Activated CD4-positive, alpha-beta T cell treated with anti-CD3 and anti-CD28 coated beads for 1 hour (primary cell): ENCODE measurements at places on chromosomes 6 and 20.

DNA sequence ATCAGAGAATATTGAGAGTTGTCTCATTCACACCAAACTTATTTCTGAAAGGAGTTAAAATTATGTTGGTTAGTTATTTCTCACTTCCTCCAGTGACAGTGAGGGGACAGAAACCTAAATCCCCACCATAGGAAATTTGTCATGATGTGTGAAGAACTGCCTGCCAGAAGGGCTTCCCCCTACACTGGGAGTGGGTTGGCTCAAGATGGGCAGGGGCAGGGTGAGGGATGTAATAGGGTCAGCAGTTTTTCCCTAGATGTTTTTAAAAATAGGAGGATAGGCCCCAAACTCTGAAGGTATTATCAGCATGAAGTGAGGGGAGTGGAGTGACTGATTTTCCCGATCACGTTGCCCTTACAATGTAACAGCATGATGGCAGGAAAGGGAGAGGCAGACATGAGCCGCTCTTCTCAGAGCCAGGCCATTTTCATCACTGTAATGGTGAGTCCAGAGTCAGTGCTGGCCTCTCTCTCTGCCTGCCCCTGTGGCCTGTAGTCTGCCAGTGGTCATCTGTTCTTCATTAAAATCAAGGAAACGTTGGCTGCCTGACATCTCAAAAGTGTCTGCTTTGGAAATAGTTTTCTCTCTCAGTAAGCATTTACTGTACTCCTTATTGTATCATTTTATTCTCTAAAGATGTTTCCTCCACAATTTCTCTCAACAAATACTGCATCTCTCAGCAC is 59.8 kb upstream of the SYNJ2 start:
- no peak for DNase-seq

DNA sequence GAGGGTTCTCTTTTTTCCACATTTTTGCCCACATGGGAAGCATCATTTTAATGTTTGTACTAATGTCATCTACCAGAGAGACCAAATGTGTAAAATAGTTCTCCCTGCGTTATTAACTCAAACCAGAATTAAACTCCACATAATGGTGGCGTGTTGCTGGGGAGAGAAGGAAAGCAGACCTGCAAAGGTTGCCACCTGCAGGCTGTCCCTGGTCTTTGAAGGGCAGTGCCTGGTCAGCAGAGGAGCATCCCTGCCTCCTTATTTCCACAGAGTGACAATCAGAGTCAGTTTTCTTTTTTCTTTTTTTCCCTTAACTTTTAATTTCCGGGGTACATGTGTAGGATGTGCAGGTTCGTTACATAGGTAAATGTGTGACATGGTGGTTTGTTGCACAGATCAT is 214.5 kb downstream of the TBX18 start:
- DNase-seq = no peak

DNA sequence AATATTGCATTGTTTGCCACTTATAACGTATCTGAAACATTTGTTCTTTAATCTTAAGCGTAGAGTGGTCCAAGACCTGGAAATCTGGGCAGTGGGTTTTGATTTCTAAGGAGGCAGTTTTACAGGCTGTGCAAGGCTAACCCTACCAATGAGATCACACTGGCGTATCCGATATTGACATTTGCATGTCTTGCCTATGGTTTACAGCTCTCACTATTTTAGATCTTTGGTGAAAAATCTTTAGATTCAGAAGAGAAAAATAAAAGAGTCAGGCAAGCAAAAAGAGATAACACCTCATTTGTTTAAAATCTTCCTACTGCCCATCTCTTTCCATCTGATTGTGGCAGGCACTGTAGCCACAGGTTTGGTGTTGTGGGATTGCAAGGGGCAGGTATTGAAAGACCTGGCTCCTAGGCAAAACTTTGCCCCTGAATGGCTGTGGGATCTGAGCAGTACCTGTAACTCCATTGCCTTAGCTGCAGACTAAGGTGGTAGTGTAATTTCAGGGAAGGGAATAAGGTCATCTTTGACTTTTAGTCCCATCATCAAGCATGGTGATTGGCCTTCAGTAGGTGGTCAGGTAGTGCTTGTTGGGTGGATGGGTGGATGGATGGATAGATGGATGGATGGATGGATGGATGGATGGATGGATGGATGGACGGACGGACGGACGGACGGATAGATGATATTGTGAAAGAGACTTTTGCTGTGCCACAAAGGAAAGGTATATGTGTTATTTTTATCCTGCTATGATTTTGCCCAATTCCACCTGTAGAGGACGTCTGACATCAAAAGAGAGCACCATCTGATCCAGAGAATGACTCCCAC is 1.9 kb downstream of the TNFAIP3 start:
- DNase-seq = no peak

GRCh38 chr6:143743301-143744166 is 65.8 kb downstream of the PHACTR2 start:
- DNase-seq = no peak

DNA sequence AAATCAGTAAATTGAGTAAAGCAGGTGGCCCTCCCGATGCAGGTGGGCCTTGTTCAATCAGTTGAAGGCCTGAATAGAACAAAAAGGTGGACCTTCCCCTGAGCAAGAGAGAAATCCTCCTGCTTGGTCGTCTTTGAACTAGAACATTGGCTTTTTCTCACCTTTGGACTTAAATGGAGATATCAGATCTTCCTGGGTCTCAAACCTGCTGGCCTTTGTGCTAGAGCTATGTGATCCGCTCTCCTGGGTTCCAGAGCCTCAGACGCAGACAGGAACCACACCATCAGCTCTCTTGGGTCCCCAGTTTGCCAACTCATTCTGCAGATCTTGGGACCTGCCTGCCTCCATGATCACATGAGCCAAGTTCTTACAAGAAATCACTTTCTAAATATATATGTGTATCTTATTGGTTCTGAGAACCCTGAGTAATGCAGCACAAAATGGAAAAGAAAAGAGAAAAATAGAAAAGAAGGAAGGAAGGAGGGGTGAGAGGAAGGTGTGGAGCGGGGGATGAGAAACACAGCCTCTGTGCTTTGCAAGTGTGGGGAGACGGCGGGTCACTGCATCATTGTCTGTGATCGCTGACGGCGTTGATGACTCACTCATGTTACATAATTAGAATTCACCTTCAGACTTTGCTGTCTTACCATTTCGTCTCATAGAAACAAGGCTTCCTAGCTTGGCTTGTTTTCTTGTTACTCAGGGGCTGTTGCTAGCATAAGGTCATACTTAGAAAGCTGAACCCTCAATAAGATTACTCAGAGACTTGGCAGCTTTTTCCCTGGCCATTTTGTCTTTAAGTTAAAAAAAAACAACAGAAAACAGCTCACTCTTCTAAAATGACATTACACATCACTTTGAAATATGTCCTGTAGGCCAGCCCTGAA is 85.7 kb upstream of the NEDD9 start:
- DNase-seq = peak; percentile 49

DNA sequence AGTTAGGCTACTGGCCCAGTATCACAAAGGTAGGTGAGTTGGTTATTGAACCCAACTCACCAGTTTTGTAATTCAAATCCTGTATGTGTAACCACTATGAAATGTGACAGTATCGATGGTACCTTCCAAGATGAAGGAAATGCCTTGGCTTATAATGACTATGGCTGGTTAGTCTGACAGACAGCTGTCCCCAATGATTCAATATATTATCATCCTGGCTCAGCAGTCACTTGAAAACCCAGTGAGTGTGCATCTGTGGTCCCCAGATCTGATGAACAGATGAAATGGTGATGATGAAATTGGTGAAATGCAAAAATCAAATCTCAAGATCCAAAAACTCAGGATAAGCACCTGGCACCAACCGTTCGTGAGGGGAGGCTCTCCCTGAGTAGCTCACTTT is 54.8 kb downstream of the TNFRSF21 start:
- DNase-seq = no peak

- no peak for DNase-seq
Observed at GRCh38 chr20:48096212-48096875, 311.1 kb upstream of the SULF2 start.

DNA sequence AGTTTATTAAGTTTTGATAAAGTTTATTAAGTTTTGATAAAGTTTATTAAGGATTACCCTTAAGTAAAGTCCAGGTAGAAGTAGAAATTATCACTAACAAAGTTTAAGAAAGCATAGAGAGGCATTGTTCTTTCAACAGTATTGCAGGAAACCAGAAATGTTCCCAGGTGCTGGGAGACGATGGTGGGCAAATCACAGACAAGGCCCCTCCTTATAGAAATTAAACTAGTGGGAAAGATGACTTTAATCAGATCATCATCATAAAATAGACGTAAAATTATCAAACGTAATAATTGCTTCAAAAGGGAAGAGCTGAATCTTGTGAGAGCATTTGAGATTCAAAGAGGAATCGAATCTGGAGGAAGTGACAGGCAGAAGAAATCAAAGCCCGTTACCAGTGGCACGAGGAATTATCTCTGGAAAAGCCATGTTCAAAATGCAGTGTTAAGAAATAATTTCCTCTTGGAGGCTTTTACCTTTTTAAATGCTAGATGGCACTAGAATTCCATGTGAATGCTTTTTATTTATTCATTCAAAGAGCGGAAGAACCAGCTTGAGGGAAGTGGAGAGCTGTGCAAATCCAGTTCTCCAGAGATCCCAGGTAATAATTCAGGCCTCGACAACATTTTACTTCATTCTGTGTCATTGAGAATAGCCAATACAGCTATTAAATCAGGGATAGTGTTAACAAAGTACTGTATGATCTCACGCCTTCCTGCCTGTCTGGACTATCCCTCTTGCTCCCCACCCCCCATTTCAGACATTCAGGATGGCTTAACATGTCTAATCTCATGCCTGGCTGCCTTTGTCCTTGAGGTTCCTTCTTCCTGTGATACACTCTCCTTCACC is 1.0 kb upstream of the APMAP start:
- no peak for DNase-seq

GRCh38 chr6:165451838-165452237 is 142.4 kb upstream of the C6orf118 start:
- DNase-seq = no peak

DNA sequence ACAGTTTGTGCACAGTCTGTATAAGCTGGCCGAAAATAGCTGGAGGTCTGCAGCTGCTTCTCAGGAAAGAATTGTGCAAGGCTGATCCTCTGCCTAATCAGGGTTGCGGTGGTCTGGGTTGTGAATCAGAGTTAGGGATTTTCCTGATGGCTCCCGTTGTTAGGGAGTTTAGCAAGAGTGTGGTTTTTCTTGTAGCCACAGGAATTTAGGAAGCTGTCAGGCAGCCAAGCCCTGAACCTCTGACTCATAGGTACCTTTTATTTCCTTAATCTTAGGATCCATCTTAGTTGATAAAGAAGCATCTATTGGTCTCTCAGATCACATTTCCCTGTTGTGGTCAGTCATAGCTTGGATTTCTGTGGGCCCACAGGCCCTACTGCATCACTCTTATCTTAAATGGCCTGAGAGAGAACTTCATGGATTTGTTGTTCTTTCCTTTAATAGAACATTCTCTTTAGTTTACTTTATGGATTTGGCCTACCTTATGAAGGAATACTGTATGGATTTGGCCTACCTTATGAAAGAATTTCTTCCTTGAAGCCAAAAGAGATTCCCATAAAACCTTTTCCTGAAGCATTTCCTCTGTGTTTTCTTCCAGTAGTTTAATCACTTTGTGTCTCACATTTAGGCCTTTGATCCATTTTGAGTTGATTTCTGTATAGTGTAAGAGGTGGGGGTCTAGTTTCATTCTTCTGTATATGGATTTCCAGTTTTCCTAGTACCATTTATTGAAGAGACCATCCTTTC is 10.3 kb downstream of the KIF25 start:
- no peak for DNase-seq

DNA sequence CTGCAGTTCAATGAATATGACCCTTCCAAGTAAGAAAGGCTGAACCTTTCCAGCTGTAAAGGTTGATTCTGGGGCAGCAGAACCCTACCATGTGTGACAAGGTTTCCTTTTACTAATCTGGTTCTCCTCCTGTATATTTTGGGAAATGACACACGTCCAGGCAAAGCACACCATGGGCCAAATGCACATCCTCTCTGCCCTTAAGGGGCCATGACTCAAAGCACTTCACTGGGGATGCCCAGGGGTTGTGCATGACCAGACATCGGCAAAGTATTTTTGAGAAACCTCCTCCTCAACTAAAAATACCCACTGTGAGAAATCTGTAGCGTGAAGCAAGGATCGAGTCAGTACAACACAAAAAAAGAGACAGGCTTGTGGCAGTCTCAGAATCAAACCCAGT is 174.7 kb downstream of the BACH2 start:
- DNase-seq = no peak

GRCh38 chr6:41396335-41396734 is 60.9 kb downstream of the NCR2 start:
- no peak for DNase-seq

DNA sequence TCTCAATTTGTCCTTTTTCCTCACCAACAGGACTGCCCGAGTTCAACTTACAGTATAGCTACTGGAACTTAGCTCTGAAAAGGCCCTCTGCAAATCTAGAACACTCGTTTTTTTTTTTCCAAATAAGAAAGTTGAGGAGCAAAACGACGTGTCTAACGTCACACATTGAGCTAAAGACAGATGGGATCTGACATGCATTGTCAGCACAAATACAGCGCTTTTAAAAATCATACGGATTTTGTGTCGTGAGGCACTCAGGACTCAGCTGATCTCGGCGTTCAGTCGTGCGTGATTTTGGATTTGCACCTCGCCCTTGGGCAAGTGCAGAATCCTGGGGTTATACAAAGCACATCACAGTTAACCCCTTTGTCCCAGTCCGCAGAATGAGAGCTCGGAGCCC is 94.7 kb upstream of the ZNF322 start:
- DNase-seq = no peak

GRCh38 chr20:38725148-38725901 is 1.0 kb downstream of the SLC32A1 start:
- no peak for DNase-seq

- DNase-seq = no peak
Observed at GRCh38 chr6:94215552-94215951, 796.2 kb upstream of the EPHA7 start.

DNA sequence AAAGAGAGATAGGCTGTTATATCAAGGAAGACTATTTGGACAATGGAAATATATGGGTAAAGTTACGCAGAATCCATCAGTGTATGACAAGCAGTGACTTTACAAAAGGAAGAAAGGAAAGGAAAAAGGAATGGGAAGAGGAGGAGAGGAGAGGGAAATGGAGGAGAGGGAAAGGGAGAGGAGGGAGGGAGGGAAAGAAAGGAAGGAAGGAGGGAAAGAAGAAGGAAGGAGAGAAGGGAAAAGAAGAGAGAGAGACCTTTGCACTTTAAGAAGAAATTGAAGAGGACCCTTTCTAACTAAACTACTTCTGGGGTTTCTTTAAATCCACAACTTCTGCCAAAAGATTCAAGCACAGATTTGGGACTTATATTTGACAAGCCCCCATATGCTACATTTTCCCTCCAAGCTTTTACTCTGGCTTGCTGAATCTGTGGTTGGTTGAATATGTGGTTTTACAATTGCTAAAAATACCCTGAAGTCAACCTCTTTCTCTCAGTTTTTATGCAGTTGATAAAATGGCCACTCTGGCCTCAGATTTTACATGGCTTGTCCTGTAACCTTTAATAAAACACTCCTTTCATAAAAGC is 120.8 kb upstream of the RAB32 start:
- DNase-seq = no peak

- DNase-seq = no peak
Observed at GRCh38 chr6:144944106-144944505, 659.0 kb downstream of the UTRN start.

- no peak for DNase-seq
Observed at GRCh38 chr6:21804941-21805610, 211.5 kb downstream of the SOX4 start.

GRCh38 chr6:40630051-40630450 is 42.9 kb upstream of the LRFN2 start:
- no peak for DNase-seq
